ENCODE measurements at places on chromosomes 3 and 15. TPM values are rescaled to one million over a fixed set of nuclear protein-coding genes. Genes with fewer than 3 reads are reported as not detected.

ZNF592 gene
- 34.8 TPM for total RNA-seq

LINGO1 gene
- 5.3 TPM for total RNA-seq

RARRES1 gene
- 264 TPM for total RNA-seq

SMAD3 gene
- 58.8 TPM for total RNA-seq

CCNB2 gene
- 0.80 TPM for total RNA-seq

FAM81A gene
- 18.2 TPM for total RNA-seq

EXD1 gene
- not detected for total RNA-seq

SGO1 gene
- total RNA-seq = 0.31 TPM

WNT7A gene
- total RNA-seq = not detected

GATM gene
- total RNA-seq = 288 TPM

ROPN1 gene
- not detected for total RNA-seq

BAHD1 gene
- 17.2 TPM for total RNA-seq

CKMT1B gene
- not detected for total RNA-seq

TMEM40 gene
- not detected for total RNA-seq

GOLGA8R gene
- 15.6 TPM for total RNA-seq

SCAP gene
- total RNA-seq = 64.6 TPM

SELENOK gene
- total RNA-seq = 54.6 TPM

CADM2 gene
- total RNA-seq = 60.8 TPM

SHF gene
- 15.4 TPM for total RNA-seq

SLC24A5 gene
- total RNA-seq = 0.89 TPM

MAGEL2 gene
- 0.45 TPM for total RNA-seq

SLC9C1 gene
- total RNA-seq = 0.94 TPM

SYNM gene
- 33.7 TPM for total RNA-seq

ALDH1A2 gene
- 7.1 TPM for total RNA-seq

GANC gene
- 57.6 TPM for total RNA-seq

C3orf22 gene
- total RNA-seq = not detected

MST1R gene
- total RNA-seq = 2.7 TPM

HTR3E gene
- not detected for total RNA-seq

CFAP44 gene
- 14.1 TPM for total RNA-seq

DUOXA1 gene
- 5.9 TPM for total RNA-seq

MFAP1 gene
- total RNA-seq = 17.3 TPM

ARID3B gene
- total RNA-seq = 5.5 TPM

All from sciatic nerve (tissue), 2 donors.